ENCODE measurements at places on chromosomes 1 and 21. TPM values are rescaled to one million over a fixed set of nuclear protein-coding genes. Genes with fewer than 3 reads are reported as not detected.

Gene SGIP1
- under 0.01 TPM for total RNA-seq

Gene FMO4
- 3.1 TPM for total RNA-seq

Gene LRRC8C
- 6.4 TPM for total RNA-seq

Gene NBPF26
- 3.3 TPM for total RNA-seq

Gene SH2D2A
- 0.48 TPM for total RNA-seq

Gene RCSD1
- 0.12 TPM for total RNA-seq

Gene EPHX1
- total RNA-seq, result 25.0 TPM

Gene FASLG
- total RNA-seq, result not detected

Gene UBE2U
- total RNA-seq, result not detected

GRCh38 chr21:43686811-43687565 is 27.6 kb downstream of the RRP1B start:
- no peak for DNase-seq

- DNase-seq, result peak; percentile 65
Measured at GRCh38 chr1:51924455-51924854, 45.9 kb upstream of the NRDC start.

DNA sequence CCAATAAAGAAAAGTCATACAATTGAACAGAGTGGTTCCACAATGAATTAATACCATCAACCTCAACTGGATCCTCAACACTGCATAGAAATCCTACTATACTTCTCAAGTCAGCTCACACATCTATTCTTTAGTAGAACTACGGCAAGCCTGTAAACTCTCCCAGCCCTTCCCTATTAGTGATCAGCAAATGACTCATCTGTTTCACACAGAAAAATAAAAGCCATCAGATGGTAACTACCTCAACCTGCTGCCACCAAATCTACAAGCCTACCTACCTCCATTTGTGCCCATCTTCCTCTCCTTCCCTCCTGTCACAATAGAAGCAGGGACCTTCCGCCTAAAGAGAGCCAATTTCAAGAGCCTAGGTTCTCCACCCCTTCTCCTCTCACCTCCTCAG is 63.6 kb downstream of the DMAP1 start:
- no peak for DNase-seq

- DNase-seq, result peak; percentile 59
Measured at GRCh38 chr1:39590546-39590945, 14.0 kb upstream of the PABPC4 start.

- DNase-seq, result no peak
Measured at GRCh38 chr1:21139601-21140000, 37.1 kb downstream of the EIF4G3 start.

DNA sequence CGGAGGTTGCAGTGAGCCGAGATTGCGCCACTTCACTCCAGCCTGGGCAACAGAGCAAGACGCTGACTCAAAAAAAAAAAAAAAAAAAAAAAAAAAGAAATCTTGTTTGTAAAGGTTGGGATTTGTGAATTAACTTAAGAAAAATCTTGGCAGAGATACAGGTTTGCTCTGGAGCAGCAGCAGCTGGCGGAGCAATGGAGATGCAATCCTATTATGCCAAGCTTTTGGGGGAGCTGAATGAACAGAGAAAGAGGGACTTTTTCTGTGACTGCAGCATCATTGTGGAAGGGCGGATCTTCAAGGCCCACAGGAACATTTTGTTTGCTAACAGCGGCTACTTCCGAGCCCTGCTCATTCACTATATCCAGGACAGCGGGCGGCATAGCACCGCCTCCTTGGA is 5.6 kb downstream of the ZBTB8B start:
- DNase-seq, result no peak

DNA sequence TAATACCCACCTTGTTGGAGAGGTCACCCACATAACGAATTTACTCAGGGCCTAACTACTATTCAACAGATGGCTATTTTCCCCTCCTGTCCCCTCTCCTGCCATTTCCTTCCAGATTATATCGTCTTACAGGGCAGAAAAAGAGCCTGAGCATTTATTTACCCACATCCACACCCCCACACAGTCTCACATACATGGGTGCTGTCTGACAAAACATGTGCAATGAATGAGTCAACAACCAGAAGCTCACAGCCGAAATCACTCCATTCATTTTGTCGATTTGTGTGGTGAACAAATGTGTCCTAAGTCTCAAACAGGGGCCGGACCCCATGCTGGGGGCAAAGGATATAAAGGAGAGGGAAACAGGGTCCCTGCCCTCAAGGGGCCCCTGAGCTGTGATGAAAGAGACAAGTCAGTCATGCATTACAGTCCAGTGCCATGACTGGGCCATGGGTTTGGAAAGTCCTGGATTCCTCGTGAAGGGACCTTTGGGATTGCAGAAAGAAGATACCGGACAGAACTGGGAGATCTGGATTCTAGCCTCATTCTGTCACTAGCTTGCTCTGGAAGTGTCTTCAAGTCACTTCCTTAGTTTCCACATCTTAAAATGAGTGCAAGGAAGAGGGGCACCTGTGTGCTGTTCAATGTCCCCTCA is 16.4 kb upstream of the ZNF683 start:
- no peak for DNase-seq

DNA sequence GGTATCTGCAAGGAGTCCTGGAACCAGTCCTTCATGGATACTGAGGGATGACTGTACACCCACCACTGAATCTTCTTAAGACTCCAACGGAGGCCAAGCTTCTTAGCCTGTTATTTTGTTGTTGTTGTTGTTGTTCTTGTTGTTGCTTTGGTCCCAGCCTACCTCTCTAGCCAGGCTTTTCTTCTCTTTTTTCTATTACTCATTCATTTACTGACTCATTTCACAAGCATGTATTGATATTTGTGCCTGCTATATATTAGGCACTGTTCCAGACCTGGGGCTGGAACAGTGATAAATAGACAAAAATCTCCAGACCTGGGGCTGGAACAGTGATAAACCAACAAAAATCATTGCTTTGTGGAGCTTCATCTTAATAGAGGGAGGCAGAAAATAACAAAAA is 20.4 kb downstream of the CENPF start:
- DNase-seq, result peak; percentile 33

DNA sequence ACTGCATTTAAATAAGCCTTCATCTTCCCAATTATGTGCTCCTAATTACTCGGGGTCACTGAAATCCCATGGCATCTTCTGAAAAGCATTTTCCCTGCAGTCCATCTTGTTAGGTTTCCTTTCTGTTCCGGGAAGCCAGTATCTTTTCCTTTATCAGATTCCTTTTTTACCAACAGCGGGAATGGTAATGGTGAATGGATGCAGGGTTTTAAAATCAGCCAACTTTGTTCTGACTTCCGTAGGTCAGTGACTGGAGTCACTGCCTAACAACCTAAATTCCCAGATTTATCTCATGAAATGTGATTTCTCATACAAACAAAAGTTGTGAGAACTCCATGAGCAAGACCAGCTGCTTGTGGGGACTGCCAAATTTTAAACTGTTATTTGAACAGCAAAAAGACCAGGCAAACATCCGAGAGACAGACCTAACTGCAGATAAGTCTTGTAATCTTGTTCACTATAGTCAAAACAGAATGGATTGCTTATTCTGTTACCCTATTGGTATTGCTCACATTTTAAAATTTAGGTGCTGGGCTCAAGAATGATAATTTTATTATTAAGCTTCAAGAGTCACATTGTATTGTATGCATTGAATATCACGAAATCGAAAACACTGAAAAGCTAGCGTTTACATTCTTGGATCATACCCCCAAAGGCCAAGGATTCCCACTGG is 1.2 kb upstream of the RWDD3 start:
- DNase-seq, result no peak

GRCh38 chr1:32797456-32797855 is 19.7 kb downstream of the YARS1 start:
- no peak for DNase-seq

DNA sequence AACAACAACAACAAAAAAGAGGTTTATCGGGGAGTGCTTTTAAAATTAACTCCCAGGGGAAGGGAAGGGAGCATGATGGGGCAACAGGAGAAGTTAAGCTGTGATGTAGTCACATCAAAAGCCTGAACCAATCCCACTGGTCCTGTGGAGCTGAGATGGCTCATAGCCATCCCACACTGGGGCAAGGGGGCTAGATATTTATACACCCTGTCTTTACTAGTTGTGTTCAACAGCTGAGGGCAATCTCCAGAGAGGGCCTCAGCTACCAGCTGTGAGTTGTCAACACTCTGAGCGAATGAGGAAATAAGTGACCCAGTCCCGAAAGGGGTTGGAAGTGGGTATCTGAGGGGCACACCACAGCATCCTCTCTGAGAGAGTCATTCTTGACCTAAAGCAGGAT is 31.0 kb upstream of the CREG1 start:
- DNase-seq, result no peak

- no peak for DNase-seq
Measured at GRCh38 chr1:41925712-41926111, 7.0 kb upstream of the HIVEP3 start.

GRCh38 chr1:228989176-228989575 is 253.9 kb downstream of the RHOU start:
- DNase-seq, result no peak
